ENCODE measurements at places on chromosomes 1 and 21.

DNA sequence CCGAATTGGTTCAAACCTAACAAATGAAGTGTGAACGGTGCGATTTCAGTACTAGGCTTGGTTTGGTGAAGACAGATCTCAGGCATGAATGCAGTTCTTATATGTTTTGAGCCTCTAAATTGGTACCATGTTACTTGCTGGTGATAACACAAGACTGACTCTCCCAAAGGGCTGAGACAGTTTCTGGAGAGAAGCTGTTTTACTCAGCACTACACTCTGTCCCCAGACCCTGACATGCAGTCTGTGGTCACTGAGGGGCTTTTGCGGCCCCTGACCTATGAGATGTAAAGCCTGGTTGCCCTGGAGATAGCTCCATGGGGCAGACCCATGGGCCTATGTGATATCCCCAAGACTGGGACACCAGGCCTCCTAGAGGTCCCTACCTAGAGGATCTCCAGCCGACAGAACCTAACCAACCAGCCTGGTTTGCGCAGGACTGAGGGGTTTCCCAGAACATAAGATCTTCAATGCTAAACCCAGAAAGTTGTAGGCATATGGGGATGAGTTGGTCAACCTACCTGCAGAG is 19.4 kb upstream of the FOXE3 start:
- no peak for DNase-seq

DNA sequence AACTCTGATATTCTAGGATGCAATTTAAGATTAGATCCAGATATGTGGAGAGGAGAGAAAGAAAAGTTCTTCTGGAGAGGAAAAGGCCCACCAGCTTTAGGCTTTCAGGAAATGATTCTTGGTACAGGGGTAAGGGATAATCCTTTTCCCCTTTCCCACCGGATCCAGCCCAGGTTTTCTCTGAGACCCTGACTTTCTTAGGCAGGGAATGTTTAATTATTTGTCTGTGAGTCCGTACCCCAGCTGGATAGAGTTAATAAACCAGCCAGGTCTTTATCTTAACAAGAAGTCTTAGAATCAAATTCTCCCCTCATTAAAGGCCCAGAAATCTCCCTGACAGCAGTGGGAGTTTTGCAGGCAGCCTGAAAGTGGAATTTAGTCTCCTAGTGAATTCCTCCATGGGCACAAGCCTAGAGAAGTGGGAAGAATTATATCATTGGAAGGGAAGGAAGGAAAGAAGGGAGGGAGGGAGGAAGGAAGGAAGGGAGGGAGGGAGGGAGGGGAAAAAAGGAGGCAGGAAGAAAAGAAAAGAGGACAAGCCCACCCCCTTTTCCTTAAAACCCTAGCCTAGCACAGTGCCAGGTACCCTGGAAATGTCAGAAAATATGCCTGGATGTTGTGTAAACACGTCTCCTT is 189.0 kb downstream of the PLPP3 start:
- DNase-seq: no peak

- no peak for DNase-seq
These were observed 29.5 kb downstream of the TGFB2 start for GRCh38 chr1:218374401-218375353.

DNA sequence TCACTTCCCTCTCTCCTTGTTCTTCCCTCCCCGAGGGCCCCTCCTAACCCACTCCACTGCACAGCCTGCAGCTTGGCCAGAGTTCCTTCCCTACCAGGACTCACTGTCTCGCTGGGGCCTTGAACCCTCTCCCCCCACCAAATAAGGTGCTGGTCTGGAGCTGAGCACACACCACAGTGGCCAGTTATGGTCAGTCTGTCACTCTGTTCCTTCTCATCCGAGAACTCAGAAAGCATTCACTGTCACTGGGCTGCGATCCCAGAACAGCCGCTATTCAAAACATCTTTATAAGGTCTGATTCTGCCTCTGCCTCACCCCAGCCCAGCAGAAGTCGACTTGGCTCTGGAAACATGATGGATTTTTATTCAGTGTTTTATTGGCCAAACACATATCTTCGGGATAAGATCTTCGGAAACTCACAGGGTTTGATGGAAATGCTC is 19.8 kb upstream of the LBR start:
- DNase-seq: no peak

GRCh38 chr21:39386194-39386593 is 37.3 kb upstream of the HMGN1 start:
- no peak for DNase-seq

- peak; percentile 65 for DNase-seq
These were observed 172.7 kb downstream of the TGFBR3 start for GRCh38 chr1:91712981-91713841.

- DNase-seq: no peak
These were observed 403 bp upstream of the EPHX4 start for GRCh38 chr1:92029241-92029922.

GRCh38 chr1:214324896-214325800 is 44.2 kb downstream of the SMYD2 start:
- no peak for DNase-seq

GRCh38 chr1:27592931-27593677 is 10.8 kb downstream of the AHDC1 start:
- DNase-seq: no peak

DNA sequence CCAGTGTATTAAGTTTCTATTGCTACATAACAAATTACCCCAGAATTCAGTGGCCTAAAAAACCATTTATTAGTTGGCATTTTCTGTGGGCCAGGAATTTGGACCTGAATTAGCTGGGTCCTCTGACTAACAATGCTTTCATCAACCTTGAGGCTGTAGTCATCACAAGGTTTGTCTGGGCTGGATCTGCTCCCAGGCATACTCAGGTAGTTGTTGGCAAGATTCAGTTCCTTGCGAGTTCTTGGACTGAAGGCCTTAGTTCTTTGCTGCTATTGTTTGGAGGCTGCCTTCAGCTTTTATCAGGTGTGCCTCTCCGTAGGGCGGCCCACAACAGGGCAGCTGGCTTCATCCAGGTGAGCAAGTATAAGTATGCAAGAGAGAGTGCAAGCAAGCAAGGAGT is 31.4 kb upstream of the DEPDC1 start:
- DNase-seq: no peak

DNA sequence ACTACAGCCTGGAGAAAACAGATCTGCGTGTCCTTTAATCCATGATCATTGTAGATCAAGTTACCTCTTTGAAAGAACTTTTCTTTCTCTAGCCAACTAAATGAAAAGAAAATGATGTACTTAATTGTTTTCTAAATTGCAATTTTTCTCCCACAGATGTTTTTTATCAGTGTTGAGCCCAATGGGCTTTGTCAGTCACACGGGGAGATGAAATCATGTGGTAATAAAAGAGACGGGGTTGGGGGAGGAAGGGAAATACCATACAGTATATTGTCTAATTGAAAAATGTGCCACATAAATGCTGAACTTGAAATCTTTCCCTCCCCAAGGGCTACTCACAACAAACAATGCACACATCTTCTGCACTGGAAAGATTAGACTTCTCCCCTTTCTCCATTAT is 58.4 kb downstream of the NTMT2 start:
- no peak for DNase-seq

GRCh38 chr1:157359314-157360022 is 192.8 kb downstream of the FCRL5 start:
- DNase-seq: no peak

- DNase-seq: no peak
These were observed at the start of gene MYOC for GRCh38 chr1:171652234-171652822. Gene MYOC (minus strand): TSS chr1:171652688. CDS start chr1:171652611, 77 bp downstream.
